Activated CD8-positive, alpha-beta T cell treated with anti-CD3 and anti-CD28 coated beads for 36 hours (primary cell): ENCODE measurements at places on chromosomes 12 and 14.

DNA sequence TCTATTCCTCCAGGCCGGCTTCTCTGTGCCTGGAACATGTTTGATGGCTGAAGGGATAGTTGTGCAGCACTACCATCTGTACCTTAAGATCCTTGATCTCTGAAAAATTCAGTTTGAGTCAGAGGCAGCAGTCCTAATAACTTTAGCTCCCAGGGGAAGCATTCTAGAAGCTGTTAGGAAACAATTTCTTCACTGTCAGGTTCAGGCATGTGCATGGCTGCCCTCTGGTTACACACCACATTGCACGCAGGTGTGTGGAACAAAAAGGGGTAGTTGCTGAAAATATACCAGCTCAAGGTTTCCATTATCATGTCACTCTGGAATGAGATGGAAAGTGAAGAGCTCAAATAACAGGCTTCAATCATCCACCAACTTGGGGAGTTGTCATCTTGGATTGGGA lies 80.1 kb downstream of the CHST11 start:
- H3K27me3 ChIP-seq, result no peaks in the 10 kb centered on the region
- peaks cover 4% of the 10 kb centered on the region for H3K36me3 ChIP-seq
- H3K4me1 ChIP-seq, result peaks cover 56% of the 10 kb centered on the region
- H3K4me3 ChIP-seq, result no peak overlapping the region

GRCh38 chr12:114339626-114340025 lies 66.3 kb downstream of the TBX5 start:
- H3K4me3 ChIP-seq, result no peak overlapping the region
- no peaks in the 10 kb centered on the region for H3K36me3 ChIP-seq
- H3K27ac ChIP-seq, result no peak overlapping the region
- no peaks in the 10 kb centered on the region for H3K4me1 ChIP-seq
- DNase-seq, result no peak
- H3K27me3 ChIP-seq, result peaks cover 14% of the 10 kb centered on the region

DNA sequence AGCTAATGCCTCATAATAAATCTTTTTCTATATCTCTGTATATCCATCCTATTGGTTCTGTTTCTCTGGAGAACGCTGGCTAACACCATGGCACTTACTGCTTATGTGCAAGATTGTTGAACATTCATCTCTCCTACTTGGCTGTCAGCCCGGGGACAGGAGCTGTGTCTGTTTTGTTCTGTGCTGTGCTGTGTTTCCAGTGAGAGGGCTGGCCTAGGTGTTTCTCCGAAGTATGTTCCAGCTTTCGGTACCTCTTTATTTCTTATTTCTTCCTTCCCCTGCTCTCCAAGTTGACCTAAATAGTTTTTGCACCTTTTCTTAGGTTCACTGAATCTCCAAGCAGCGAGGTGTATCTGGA lies 18.8 kb upstream of the NR4A1 start:
- peak overlapping the region; percentile 75 for H3K4me3 ChIP-seq
- DNase-seq, result no peak

DNA sequence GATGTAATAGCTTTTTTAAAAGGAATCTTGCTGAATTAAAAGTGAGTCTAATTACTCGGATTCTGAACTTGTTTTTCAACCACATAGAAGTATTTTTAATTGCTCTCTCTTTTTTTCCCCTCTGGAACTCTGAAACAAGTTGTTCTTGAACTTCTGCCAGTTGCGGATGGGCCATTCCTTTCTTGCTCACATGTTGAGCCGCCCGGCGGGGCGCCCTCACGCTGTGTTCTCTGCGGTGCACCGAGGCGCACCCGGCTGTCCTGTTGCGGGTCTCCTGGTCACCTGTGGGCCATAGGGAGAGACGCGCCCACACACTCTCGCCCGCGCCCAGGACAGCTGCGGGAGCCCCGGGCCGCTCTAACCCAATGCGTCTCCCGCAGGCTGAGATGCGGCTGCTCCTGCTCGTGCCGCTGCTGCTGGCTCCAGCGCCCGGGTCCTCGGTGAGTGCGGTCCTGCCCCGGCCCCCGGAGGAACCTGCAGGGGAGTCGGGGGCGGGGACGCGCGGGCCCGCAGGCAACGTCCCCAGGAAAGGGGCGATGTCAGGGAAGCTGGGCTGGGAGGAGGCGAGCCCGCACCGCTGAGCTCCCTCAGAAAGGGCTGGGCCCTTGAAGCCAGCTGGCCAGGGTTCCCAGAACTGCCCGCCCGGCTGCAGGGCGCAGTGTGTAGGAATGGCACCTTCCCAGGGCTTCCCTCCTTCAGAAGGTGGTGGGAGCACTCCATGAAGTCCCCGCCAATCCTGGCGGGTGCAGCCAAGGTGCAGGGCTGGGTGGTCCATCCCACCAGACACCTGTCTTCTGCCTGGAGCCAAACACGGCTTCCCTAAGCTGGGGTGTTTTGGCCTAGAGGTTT lies 2.3 kb downstream of the PAPLN start:
- H3K27me3 ChIP-seq, result peaks cover 72% of the 10 kb centered on the region
- H3K4me3 ChIP-seq, result no peak overlapping the region
- no peaks in the 10 kb centered on the region for H3K36me3 ChIP-seq
- no peak for DNase-seq
- no peak overlapping the region for H3K27ac ChIP-seq

GRCh38 chr12:31560516-31560915 lies 30.4 kb downstream of the DENND5B start:
- H3K4me1 ChIP-seq, result no peaks in the 10 kb centered on the region
- no peak for DNase-seq
- H3K36me3 ChIP-seq, result no peaks in the 10 kb centered on the region
- peaks cover 12% of the 10 kb centered on the region for H3K27me3 ChIP-seq
- no peak overlapping the region for H3K4me3 ChIP-seq
- H3K27ac ChIP-seq, result no peak overlapping the region

- H3K36me3 ChIP-seq, result peaks cover 2% of the 10 kb centered on the region
- no peak overlapping the region for H3K27ac ChIP-seq
- no peaks in the 10 kb centered on the region for H3K4me1 ChIP-seq
- H3K27me3 ChIP-seq, result peaks cover 4% of the 10 kb centered on the region
- no peak overlapping the region for H3K4me3 ChIP-seq
- DNase-seq, result no peak
Observed at GRCh38 chr14:89828471-89829165, 125.9 kb downstream of the EFCAB11 start.

DNA sequence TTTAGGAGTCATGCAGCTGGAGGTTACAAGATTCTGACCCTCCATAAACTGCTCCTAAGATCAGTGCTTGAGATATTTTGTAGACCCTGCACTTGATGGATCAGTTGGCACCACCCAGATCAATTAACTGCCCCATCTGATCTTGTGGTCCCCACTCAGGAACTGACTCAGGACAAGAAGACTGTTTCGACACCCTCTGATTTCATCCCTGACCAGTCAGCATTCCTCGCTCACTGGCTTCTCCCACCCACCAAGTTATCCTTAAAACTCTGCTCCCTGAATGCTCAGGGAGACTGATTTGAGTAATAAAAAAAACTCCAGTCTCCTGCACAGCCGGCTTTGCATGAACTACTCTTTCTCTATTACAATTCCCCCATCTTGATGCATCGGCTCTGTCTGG lies 360.2 kb downstream of the GALC start:
- no peaks in the 10 kb centered on the region for H3K36me3 ChIP-seq
- no peaks in the 10 kb centered on the region for H3K27me3 ChIP-seq
- H3K4me3 ChIP-seq, result no peak overlapping the region
- no peak overlapping the region for H3K27ac ChIP-seq
- H3K4me1 ChIP-seq, result no peaks in the 10 kb centered on the region

DNA sequence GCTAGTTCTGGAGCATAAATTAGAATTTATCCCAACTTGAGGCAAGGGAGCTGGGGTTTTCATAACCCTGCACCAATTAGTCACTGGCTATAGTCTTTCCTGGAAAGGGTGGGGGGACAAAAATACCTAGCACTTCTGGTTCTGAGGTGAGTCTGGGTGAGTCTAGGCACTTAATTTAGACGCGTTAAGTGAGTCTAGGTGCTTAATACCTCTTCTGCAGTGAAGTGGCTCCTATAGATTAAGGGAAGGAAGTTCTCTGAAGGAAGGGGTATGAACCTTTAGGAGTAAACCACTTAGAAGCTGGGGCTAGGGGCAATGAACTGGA lies 251.7 kb downstream of the EFCAB11 start:
- peak overlapping the region; percentile 32 for H3K27ac ChIP-seq
- H3K36me3 ChIP-seq, result peaks cover 9% of the 10 kb centered on the region
- no peaks in the 10 kb centered on the region for H3K27me3 ChIP-seq
- H3K4me1 ChIP-seq, result peaks cover 49% of the 10 kb centered on the region
- H3K4me3 ChIP-seq, result no peak overlapping the region

DNA sequence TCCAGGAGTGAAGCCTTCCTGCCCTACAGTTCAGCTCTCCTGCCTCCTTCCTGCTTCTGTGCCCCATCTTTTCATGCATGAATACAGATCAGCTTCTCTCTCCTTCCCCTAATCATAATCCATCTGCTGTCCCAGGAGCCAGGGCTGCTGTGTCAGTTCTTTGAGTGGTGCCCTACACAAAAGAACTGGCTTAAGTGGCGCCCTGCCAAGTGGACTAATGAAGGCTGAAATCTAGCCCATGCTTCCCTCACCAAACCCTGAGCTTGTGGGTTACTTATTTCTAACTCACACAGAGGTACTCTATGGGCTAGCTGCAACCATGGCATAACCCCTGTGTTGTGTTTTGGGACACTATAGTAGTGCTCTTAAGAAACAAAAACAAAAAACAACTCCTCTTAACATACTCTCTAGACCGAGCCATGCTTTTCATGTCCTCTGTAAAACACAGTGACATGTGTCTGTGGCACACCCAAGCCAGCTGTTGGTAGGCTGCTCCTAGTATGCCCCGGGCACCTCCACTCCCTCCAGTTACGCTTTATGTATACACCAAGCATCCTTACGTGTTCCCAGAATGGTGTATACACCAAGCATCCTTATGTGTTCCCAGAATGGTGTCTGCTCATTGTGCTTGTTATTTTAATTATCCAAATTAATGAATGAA lies 19.3 kb upstream of the ETV6 start:
- no peaks in the 10 kb centered on the region for H3K4me1 ChIP-seq
- no peak for DNase-seq
- H3K4me3 ChIP-seq, result no peak overlapping the region
- H3K27me3 ChIP-seq, result peaks cover 2% of the 10 kb centered on the region

DNA sequence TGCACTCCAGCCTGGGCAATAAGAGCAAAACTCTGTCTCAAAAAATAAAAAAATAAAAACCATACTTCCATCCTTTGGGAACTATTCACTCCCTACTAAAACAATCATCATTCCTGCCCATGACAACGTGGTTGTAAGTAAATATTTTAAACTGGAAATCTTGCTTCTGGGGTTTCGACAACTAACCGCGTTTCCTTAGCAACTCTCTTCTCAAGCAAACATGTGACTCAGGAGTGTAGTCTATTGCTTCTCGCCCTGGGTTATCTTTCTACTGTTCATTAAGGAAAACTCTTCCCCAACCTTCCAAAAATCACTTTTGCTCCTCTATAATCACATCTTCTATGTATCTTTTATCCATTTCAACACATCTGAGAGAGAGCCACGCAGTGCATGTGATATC lies 21.8 kb downstream of the APPL2 start:
- H3K4me1 ChIP-seq, result no peaks in the 10 kb centered on the region
- H3K36me3 ChIP-seq, result peaks cover 12% of the 10 kb centered on the region
- no peak for DNase-seq
- H3K4me3 ChIP-seq, result no peak overlapping the region

- no peak overlapping the region for H3K27ac ChIP-seq
- no peaks in the 10 kb centered on the region for H3K27me3 ChIP-seq
- no peaks in the 10 kb centered on the region for H3K4me1 ChIP-seq
- H3K4me3 ChIP-seq, result no peak overlapping the region
- no peak for DNase-seq
Observed at GRCh38 chr14:33999771-34000291, 49.0 kb upstream of the EGLN3 start.

DNA sequence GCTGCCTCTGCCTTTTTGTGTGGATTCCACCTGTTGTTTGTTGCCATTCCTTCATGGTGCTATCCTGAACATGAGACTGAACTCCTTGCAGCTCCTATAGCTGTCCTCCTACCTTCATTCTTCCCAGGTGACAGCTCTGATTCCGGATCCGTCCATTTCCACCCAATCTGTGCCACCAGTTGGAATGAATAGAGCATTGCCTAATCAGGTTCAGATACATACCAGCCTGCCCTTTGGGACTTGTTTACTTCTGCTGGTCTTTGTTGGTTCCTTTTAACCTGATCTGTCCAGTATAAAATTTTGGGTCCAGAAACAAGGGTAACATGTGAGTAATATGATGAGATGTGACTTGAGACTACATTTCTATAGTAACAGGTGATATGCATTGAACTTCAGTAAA lies 136.3 kb upstream of the IGF1 start:
- H3K4me3 ChIP-seq, result no peak overlapping the region
- no peaks in the 10 kb centered on the region for H3K4me1 ChIP-seq
- DNase-seq, result no peak
- no peaks in the 10 kb centered on the region for H3K36me3 ChIP-seq
- H3K27ac ChIP-seq, result no peak overlapping the region

DNA sequence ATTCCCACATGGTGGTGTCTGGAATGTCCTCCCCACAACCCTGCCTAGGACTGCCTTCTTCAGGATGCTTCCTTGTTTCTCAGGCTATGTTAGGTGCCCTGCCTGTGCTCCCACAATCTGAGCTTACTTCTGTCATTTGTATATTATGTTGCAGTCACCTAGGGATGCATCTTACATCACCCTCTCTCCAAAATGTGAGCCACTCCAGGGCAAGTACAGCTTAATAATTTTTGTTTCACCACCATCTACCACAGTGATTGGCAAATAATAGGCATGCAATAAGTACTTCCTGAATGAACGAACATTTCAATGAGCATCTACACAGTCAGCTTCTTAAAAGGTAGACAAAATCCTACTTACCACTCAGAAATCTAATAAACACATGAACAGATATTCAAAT lies 37.6 kb downstream of the ZFYVE26 start:
- no peaks in the 10 kb centered on the region for H3K4me1 ChIP-seq
- peaks cover 28% of the 10 kb centered on the region for H3K36me3 ChIP-seq
- H3K27me3 ChIP-seq, result no peaks in the 10 kb centered on the region
- DNase-seq, result no peak

DNA sequence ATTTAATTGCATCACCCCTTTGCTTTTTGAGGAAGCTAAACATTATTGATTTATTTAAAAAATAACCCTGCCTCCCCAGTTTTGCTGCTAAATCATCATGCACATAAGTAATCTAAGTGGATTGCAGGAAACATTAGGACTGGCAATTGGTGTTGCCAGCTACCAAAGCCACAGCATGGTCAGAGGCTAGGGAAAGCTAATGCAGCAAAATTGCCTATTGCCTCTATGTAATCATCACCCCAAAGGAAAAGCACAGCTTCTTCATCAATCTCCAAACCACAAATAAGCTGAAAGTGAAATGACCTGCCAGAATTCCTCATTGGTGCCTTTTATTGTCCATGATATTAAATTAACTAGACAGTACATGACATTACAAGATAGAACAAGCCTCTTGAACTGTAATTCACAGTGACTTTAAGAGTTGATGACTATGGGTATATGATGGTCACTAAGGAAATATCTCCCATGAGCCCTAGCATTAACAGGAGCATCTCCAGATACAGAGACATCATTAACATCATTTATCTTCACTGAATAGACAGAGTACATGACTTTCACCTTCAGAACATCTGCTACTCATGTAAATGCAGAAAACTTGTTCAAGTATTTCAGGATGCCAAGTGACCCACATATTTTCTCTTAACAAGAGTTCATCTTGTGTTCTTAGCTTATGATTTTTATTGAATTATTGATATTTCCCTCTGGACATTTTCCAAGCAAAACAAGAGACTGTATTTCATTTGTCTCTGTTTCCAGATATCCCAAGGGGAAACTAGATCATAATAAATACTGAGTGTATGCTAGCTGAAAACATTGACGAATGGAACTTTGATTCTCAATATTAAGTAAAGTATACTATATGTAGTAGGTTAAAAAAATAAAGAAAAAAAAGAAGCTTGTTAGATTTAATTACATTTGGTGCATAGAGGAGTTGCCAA lies 29.4 kb downstream of the PTPRR start:
- no peak for DNase-seq
- H3K27me3 ChIP-seq, result no peaks in the 10 kb centered on the region
- no peaks in the 10 kb centered on the region for H3K36me3 ChIP-seq
- H3K4me3 ChIP-seq, result no peak overlapping the region
